CD4-positive, alpha-beta T cell treated with Interleukin-2 at 100 ng/mL for 4 hours (primary cell): ENCODE measurements at places on chromosomes 13 and 19.

- DNase-seq = no peak
These were observed 541.0 kb upstream of the KLF12 start for GRCh38 chr13:74675182-74675581.

DNA sequence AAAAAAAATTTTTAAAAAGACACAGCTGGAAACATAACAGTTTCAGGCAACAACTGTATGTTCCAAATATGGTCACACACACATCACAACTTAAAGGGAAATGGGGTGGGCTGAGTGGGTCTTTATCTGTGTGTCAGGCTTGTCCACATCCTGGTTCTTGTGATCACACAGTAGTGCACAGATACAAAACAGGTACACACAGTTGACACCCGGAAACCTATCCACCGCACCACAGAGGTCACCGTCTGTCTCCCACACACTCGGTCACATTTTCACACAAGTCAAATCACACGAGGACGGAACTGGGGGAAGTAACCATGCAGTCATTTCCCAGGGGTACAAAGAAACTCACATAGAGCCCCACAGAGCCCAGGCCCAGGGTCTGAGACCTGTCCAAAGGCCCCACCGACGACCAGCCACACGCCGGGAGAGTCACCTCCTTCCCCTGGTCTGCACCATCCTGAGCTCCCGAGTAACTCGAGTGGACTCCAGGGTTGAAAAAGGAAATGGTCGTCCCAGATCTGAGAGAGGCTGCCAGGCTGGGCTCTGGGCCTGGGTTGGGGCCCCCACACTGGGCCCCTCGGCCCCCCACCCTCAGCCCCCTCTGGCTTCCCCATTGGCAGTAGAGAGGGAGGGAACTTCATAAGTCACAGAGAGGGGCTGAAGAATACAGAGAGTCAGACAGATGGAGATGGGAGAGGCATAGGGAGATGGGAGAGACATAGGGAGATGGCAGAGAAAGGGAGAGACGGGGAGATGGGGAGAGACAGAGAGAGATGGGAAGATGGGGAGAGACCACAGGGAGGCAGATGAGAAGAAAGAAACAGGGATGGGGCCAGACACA lies 1.3 kb upstream of the PPAN start:
- DNase-seq = peak; percentile 92

DNA sequence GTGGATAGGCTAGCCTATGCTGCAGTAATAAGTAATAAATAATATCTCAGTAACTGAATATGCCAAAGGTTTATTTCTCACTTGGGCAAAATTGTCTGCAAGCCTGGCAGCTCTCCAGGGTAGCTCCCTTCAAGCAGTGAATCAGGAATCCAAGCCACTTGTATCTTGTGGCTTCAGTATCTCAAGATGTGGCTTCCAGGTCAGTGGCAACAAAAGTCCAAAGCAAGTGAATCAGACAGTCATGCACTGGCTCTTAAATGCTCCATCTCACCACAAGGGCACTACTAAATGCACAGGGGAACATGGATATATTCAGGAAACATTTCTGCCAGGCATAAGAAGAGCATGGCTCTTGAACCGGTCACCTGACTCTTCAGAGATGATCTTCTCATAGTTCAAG lies 126.3 kb downstream of the KCTD12 start:
- DNase-seq = no peak

DNA sequence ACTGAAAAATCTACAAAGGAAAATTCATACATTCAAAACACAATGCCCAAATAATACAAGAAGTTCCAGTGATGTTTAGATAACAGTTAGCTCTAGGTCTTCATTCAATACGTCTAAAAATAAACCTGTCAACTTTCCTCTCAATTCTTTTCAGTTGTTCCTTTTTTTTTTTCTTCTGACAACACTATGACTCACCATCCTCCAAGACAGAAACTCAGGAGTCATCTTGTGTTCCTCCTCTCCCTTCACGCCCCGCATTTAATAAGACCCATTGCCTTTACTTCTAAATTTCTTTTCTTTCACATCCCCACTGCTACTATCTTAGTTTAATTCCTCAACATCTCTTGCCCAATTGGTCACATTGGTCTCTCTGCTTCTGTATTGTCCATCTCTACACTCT lies 759.9 kb downstream of the GPC5 start:
- DNase-seq = no peak

- no peak for DNase-seq
These were observed 299.0 kb downstream of the ITGBL1 start for GRCh38 chr13:101751488-101751887.

GRCh38 chr19:46887240-46887782 lies 26.5 kb downstream of the ARHGAP35 start:
- no peak for DNase-seq

DNA sequence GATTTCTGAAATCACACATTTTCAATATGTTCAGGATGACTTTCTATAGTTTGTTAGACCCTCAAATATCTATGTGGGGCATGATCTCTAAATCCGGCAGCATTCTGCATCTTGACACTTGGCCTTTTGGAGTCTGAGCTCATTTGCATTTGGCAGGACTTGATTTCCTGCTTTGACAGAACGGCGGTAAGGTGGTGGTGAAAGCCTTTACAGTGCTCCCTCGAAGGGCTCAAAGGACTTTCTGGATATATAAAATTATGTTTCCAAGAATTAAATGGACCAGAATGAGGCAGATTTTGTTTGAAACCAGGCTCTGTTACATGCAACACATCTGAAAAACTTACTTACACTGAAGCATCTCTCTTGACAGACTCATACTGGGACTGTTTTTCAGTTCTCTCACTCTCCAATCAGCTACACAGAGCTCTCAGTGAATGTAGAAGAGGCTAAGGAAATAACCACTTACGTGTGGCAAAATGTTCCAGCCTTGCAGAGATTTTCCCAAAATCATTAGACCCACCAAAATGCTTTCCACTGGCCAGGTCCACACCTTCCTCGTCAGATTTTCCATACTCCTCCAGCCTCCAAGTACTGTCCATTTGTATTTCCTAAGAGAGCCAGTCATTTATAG lies 207.2 kb downstream of the SPRY2 start:
- DNase-seq = no peak
